ENCODE measurements at places on chromosomes 4 and X.

GRCh38 chrX:23782455-23782854, 518 bp upstream of the SAT1 start:
- peak; percentile 47 for DNase-seq

DNA sequence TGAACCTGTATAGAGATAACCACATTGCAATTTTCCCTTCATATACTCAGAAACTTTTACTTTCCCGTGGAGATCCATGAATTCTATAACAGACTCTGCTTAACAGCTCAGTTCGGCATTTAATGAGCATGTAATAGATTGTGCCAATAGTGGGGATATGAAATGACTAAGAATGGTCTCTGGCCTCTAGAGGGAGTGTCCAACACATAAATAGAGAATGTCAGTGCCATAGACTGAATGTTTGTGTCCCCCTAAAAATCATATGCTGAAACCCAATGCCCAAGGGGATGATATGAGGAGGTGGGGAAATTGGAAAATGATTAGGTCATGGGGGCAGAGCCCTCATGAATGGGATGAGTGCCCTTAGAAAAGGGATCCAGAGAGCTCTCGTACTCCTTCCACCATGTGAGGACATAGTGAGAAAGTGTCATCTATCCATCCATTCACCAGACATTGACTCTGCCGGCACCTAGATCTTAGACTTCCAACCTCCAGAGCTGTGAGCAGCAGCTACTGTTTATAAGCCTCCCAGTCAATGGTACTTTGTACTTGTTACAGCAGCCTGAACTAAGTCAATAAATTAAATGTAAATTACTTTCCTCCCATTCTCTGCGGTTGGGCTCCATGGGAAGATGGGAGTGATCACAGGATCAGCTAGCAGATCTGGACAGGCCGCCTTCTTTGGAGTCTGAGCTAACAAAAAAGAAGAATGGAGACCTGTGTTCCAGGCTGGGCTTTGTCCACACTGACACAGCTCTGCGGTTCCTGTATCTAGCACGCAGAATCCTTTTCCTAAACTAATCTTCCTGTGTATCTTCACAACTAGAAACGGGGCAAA, 28.1 kb upstream of the HPSE start:
- peak; percentile 64 for DNase-seq

DNA sequence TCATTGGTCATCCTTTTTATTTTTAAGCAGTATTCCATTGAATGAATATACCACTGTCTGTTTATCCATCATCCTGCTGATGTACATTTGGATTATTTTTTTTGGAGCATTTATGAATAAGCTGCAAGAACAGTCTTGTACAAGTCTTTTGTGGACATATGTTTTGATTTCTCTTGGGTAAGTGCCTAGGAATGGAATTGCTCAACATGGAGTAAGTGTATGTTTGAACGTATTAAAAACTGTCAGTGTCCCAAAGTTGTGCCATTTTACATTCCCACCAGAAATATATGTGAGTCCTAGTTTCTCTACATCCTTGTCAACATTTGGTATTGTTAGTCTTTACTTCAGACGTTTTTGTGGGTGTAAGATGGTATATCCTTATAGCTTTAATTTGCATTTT, 287.0 kb upstream of the POF1B start:
- no peak for DNase-seq

DNA sequence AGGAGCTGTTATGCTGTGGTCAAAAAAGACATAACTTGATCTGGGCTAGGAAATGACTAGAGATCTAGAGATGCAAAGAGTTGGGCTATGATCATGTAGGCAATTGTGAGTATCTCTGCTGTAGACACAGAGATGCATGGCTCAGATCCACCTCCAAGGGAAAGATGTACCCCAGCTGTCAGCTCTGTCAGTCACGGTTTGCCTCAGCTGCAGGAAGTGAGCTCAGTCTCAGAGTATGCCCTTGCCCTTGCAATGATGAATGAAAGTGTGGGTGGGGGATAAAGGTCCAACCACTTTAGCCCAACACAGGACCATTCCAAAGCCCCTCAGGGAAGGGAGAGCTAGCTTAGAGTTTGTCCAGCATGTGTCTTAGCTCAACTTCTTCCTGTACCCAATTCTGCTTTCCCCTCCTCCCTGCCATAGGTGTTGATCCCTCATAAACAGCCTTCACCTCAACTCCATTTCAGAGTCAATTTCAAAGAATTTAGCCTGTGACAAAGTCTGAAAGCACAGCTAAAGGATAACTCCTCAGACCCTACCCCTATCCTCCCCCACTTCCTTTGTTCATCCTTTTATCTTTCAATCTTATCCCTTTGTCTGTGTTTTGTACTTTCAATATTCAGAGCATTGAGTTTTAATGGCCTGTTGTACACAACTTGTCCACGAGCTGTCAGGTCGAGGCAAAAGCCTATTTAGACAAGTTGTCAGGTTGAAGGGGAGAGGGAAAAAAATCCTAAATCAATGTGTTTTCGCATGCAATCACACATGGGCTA, 90.6 kb downstream of the MID1IP1 start:
- DNase-seq: peak; percentile 11

DNA sequence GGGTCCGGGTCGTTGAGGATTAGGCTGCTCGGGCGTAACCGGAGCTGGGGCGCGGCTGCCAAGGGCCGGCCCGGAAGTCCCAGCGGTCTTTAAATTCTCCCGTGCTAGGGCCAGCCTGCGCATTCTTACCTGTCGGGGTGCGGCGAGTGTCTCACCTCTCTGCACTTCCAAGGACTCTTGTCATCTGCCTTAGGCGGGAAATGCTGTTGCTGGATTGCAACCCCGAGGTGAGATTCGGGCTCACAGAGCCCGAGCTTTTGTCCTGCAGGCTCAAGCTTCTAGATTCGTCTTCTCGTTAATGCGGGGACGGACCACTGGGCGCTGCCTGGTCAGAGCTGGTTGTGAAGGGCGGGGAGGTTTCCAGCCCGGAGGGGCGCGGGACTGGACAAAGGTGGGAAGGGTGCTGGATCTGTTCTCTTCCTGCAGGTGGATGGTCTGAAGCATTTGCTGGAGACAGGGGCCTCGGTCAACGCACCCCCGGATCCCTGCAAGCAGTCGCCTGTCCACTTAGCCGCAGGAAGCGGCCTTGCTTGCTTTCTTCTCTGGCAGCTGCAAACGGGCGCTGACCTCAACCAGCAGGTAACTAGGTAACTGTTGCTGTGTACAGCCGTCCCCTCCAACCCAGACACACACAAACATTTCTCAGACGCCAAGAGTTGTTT, at the start of gene ANKRD37:
Gene ANKRD37, plus strand, starts transcription at position 118 of the 662 bp plus-strand sequence. Its CDS starts 83 bp downstream, at position 201.
- peak; percentile 53 for DNase-seq

DNA sequence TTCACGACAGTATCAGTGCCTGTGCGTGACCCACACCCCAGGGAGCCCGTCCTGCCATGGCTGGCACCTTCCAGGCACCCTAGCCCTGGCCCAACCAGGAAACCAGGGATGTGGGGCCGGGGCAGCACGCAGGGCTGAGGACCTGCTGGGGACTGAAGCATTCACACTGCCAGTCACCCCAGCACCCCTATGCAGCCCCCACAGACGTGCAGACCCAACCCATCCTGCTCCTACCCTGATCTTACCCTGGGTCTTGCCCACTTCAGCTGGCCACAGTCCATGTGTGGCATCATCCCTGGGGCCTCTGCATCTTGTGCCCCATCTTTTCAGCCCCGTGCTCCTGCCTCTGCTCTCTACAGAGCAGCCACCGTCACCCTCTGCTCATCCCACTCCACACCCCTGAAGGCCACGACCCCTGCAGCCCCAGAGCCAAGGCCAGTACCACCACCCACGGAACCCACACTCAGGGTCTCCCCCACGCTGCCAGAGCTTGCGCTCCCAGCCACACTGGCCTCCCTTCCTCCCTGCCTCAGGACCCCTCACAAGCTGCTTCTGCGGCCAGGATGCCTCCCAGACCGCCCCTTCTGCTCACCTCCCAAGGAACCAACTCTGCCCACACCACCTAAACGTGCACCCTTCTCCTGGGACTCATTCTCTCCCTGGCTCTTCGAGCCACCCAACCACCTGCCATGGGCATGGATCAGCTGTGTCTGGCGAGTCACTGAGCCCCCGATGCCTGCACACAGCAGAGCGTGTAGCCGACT, 25.6 kb downstream of the GAK start:
- no peak for DNase-seq

GRCh38 chr4:129358571-129358970, 262.6 kb downstream of the C4orf33 start:
- DNase-seq: peak; percentile 59

- no peak for DNase-seq
These were observed 71.0 kb downstream of the RAPGEF2 start for GRCh38 chr4:159173886-159174285.

DNA sequence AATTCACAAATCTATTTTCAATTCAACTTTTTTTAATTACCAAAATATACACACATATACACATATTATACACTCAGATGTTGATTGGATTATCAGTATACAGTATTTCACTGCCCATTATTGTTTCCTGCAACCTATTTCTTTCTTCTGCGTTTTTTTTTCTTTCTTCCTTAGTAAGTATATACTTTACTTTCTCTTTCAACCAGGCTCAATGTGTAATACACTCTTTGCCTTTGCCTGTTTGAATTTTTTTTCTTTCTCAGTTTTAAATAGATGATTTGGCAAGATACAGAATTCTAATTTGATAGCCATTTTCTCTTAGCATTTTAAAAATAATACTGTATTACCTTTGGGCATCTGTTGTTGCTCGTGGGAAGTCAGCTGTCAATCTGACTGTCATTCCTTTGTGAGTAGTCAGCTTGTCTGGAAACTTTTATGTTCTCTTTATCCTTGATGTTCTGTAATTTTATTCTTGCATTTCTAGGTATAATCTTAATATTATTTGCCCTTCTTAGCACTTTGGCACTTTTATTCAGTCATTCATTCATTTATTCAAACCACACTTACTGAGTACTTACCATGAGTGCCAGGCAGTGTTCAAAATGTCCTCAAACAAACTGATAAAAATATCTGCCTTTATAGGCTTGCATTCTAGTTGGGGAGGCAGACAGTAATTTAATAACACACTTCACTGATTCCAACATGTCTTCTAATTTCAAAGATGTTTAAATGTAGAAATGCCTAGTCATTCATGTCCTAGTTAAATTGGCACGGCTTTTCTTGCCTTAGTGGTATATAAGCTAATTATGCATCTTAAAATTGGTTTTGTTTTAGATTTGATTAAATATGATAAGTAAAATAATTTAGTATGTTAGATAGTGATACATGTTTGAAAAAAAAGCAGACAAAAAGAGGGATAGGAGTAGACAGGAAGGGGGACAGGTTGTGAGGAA, 3.7 kb downstream of the USP38 start:
- DNase-seq: no peak

DNA sequence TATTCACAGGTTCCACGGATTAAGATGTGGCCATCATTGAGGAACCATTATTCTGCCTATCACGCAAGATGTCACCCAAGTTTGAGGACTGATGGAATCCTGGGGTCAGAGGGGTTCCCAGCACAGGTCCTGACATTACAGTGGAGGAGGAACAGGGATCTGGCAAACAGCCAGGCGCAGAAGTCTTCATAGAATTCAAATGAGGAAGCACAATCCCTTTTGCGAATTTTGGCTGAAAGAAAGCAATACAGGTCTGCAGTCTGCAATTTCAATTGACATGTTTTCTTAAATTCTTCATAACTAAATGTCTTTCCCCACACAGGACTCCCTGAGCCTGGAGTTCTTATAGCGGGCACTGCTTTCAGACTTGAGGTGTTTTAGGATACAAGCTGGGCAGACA, 14.5 kb downstream of the DOCK11 start:
- DNase-seq: no peak

GRCh38 chr4:20159516-20159915, 92.2 kb upstream of the SLIT2 start:
- DNase-seq: no peak

DNA sequence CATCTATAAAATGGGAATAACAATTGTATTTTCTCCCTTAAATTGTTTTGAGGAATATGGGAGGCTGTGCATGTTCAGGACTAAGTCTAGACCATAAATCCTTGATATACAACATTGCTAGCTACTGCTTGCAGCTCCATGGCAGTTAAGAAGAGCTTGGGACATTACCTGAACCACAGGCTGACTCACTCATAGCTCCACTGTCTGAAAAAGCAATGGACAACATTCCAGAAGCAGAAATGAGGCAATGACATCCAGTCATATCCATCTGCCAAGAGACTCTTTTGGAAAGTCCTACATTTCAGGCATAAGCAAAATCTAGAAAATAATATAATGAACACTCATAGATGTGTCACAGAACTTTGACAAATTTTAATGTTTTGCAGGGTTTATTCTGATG, 167.3 kb upstream of the LEF1 start:
- no peak for DNase-seq

DNA sequence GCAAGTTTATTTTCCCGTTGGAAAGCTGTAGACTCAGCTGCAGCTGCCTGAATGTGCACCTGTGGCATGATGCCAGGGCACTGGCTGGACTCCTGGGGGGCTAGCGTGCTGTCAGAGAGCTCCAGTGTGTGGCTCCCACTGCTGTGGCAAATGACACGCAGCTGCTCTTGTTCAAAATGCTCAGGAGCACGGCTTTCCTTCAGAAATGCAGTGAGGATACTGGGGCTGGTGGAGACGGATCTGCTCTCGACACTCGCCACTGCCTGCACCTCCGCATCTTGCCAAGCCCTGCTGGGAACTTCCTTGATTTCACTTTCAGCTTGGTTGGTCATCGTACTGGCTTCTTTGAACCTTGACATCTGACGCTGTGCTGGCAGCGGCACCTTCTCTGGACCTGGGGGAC, 58.7 kb downstream of the GPRIN3 start:
- DNase-seq: no peak

DNA sequence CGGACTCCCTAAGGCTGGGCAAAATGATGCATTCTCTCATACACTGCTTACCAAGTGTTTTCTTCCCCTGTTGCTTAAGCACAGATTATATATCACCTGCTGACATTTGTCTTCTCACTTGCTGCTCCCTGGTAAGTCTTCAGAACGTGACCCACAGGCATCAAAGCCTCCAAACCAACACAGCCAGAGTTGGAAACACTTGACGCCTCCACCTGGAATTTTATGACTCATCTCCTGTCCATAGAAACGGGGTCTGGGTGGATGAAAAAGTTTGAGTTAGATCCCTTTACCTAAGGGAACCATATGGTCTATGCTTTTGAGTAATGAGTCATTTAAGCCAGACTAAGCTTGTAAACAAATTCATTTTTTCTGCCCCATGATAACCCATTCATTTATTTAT, 251.6 kb downstream of the USP46 start:
- no peak for DNase-seq

- DNase-seq: peak; percentile 41
These were observed 16.8 kb downstream of the MEPE start for GRCh38 chr4:87849612-87850011.

DNA sequence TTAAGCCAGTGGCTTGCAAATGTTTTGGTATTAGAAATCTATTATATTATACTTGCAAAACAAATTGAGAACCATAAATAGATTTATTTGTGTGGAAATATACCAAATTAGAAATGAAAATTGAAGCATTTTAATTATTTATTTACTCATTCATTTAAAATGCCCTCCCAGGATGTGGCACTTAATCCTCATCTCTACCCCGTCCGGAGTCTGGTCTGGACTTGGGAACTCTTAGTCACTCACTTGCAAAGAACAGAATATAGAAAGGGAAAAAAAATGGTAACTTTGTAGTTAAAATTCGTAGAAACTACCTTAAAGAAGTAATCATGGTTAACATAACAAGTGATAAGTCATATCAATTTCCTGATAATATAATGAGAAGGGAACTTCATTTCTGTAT, 775.9 kb upstream of the INTU start:
- DNase-seq: no peak
